ENCODE measurements at places on chromosomes 5 and 9. TPM values are rescaled to one million over a fixed set of nuclear protein-coding genes. Genes with fewer than 3 reads are reported as not detected.

DNA sequence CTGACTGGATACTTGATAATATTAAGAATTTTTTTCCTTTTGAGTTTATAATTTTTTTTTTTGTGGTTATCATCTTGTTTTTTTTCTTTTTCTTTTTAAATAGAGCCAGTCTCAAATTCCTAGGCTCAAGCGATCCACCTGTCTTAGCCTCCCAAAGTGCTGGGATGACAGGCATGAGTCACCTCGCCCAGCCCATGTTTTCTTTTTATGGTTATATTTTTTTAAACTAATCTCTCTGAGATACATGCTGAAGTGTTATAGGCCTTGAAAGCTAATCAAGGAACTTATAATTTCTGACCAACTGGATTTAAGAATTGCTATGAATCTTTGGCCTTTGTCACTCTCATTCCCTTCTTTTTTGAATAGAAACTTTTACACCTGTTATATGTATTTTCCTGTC lies 6.8 kb upstream of the AMACR start:
- no peak for DNase-seq

ISOC1 gene
- total RNA-seq: 19.0 TPM

CKMT2 gene
- 1.2 TPM for total RNA-seq

GRCh38 chr9:123246534-123246933 lies 21.9 kb downstream of the STRBP start:
- DNase-seq: no peak

GFRA3 gene
- total RNA-seq: 0.16 TPM

DBH gene
- not detected for total RNA-seq

LCN9 gene
- total RNA-seq: not detected

- no peak for DNase-seq
Measured at GRCh38 chr5:65801352-65801783, 79.4 kb downstream of the NLN start.

KCNV2 gene
- not detected for total RNA-seq

GRCh38 chr5:178227138-178227659 lies 5.4 kb downstream of the PHYKPL start:
- no peak for DNase-seq

DNA sequence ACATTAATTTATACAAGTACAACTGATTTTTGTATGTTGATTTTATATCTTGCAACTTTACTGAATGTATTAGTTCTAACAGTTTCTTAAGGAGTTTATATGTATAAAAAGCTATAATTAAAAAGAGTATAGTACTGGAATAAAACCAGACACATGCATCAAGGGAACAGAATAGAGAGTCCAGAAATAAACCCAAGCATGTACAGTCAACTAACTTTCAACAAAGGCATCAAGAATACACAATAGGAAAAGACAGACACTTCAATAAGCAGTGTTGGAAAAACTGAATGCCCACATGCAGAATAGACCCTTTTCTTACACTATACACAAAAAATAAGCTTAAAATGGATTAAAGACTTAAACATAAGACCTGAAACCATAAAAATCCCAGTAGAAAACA lies 170.9 kb downstream of the ICE1 start:
- no peak for DNase-seq

FOXD4L4 gene
- total RNA-seq: 0.78 TPM

Data from occipital lobe (tissue), 3 donors.